ENCODE measurements at places on chromosomes 7 and 10. TPM values are rescaled to one million over a fixed set of nuclear protein-coding genes. Genes with fewer than 3 reads are reported as not detected.
A peak's percentile ranks its signal among the peaks of the same experiment; 100 is the strongest.

NPC1L1 gene
- not detected for total RNA-seq

CASD1 gene
- 6.0 TPM for total RNA-seq

MYH16 gene
- 1.3 TPM for total RNA-seq

GIMAP8 gene
- 0.07 TPM for total RNA-seq

CPA2 gene
- 0.17 TPM for total RNA-seq

ACTL6B gene
- not detected for total RNA-seq

NME8 gene
- not detected for total RNA-seq

GPR146 gene
- total RNA-seq, result not detected

CHST15 gene
- total RNA-seq, result 31.9 TPM

CNOT4 gene
- 14.7 TPM for total RNA-seq

AGBL3 gene
- total RNA-seq, result 1.3 TPM

GRCh38 chr10:62437696-62438095, 63.5 kb downstream of the ZNF365 start:
- DNase-seq, result peak; percentile 51

DNA sequence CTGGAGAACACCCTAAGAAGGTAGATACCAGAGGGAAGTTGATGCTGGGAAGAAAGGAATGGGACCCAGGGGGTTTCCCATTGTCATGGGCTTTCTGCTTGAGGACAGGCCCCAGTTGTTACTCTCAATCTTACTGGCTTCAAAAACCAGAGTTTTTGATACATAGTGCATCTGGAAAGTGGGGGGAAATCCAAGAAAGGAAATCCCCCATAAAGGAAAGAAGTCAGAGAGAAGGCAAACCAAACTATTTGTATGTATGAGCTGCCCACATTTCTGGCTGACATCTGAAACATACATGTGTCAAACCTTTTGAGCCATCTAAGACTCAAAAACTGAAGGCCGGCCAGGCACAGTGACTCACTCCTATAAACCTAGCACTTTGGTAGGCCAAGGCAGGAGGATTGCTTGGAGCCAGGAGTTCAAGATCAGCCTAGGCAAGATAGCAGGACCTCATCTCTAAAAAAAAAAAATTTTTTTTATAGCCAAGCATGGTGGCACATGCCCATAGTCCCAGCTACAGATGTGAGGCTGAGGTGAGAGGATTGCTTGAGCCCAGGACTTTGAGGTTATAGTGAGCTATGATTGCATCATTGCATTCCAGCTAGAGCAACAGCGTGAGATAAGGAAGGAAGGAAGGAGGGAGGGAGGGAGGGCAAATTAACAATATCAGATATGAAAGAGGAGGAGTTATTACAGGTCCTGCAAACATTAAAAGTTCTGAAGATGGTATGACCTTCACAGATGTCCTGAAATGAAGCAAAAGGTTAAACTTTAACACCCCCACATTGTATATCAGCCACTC, 6.7 kb upstream of the COA1 start:
- peak; percentile 50 for DNase-seq

DNA sequence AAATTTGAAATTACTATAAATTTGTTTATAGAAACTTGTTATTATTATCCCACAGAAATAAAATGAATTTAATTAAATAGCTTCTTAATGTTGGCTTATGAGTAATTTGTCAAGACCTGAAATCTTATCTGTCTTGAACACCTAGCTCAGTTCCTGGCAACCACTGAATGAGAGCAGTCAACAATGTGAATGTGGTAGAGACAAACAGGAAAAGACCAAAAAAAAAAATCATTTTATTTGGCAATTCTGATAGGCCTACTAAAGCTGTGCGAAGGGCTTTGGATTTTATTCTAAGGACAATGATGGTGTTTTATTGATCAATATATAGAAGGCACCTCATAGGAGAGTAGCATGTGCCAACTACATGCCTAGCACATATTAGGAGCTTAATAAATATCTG, 127.8 kb upstream of the RSU1 start:
- no peak for DNase-seq

DNA sequence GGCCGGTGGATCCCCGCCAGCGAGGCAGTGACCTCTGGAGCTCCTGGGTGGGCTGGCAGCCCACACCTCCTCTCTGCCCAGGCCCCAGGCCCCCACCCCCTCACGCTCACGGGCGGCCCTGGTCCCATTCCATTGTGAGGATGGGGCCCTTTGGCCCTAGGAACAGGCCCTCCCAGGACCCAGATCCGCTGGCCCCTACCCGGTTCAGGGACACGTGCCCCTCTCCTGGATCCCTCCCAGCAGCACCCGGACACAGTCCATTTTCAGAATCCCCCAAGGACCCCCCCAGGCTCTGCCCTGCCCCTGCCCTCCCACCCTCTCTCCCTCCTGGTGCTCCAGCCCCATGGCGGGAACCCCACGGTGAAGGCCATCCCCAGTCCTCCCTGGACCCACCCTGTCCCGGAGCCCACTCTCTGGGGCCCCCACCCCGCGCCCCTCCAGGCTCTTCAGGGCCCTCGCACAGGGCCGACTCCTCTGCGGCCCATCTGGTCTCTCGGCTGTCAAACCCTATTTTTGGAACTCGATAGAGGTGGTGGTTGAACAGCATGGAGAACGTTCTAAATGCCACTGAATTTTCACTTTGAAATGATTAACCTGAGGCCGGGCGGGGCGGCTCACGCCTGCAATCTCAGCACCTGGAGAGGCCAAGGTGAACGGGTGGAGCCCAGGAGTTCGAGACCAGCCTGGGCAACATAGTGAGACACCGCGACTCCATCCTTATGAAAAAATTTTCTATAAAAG, 8.1 kb downstream of the ADAP1 start:
- no peak for DNase-seq

DNA sequence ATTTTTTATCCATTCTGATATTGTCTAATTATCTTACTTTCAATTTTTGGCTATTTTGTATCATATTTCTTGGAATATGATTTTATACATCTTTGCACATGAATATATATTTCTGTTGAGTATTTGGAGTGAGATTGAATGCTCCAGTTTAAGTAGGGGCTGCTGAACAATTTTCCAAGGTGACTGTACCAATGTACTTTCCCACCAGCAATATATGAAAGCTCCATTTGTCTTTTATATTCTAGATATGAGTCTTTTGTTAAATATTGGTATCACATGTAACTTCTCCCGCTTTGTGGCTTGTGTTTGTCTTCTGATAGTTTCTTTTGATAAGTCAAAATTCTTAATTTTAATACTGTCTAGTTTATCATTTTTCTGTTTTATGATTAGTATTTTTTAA, 144.6 kb upstream of the MDFIC start:
- DNase-seq, result no peak

DNA sequence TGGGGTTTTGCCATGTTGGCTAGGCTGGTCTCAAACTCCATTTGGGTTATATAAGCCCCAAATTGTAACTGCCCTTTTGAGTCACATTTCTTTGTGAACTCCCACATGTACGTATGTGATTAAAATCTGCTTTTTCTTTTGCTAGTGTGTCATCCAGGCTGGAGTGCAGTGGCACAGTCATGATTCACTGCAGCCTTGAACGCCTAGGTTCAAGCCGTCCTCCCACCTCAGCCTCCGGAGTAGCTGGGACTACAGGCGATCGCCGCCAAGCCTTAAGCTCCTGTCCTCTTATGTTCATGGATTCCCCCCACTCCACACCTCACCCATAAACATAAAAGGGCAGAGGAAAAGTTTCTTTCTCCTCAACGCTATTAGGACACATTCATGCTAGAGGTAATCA, 4.4 kb upstream of the SMC3 start:
- no peak for DNase-seq

- DNase-seq, result no peak
Measured at GRCh38 chr7:38070718-38071117, 107.3 kb upstream of the STARD3NL start.

- no peak for DNase-seq
Measured at GRCh38 chr10:11300026-11300425, 282.4 kb downstream of the CELF2 start.

GRCh38 chr10:19659920-19660655, 156.1 kb upstream of the PLXDC2 start:
- peak; percentile 48 for DNase-seq

DNA sequence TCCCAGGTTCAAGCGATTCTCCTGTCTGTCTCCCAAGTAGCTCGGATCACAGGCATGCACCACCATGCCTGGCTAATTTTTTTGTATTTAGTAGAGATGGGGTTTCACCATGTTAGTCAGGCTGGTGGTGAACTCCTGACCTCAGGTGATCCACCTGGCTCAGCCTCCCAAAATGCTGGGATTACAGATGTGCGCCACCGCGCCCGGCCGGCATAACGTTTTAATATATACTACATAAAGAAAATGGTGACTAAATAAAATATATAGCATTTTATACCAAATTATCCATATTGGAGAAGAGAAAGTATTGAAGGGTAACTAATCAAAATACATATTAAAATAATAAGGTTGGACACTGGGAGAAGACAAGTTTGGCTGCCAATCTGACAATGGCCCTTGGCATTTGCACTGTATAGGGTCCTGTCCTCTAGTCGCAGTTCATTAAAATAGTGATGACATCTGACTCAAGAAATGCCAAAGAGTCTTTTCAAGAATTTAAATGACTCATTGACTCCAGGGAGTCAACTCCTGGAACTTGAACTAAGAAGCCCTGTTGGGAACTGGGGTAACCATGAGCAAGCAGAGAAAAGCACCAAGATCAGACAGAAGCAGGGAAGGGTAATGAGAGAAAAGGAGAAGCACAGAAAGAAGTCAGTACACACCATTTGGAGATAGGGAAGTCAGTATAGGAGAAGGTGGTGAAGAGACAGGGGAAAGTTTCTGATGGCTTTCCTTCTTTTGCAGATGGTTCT, 91.1 kb downstream of the CH25H start:
- peak; percentile 78 for DNase-seq

DNA sequence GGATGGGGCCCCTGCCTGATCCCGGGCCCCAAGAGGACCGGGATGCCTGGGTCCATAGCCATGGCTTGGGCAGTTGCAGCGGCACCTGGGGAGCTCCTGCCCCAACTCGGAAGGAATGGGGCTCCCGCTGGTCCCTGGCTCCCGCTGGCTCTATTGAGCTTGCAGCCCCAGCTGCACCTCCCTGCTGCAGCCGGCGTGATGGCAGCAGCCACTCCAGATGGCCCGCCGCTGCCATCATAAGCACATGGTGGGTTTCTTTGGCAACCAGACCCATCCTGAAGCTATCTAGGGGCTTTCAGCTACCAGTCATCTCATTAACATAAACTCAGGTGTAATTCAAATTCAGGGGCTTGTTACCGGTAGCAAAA, 11.1 kb upstream of the DNMBP start:
- no peak for DNase-seq

DNA sequence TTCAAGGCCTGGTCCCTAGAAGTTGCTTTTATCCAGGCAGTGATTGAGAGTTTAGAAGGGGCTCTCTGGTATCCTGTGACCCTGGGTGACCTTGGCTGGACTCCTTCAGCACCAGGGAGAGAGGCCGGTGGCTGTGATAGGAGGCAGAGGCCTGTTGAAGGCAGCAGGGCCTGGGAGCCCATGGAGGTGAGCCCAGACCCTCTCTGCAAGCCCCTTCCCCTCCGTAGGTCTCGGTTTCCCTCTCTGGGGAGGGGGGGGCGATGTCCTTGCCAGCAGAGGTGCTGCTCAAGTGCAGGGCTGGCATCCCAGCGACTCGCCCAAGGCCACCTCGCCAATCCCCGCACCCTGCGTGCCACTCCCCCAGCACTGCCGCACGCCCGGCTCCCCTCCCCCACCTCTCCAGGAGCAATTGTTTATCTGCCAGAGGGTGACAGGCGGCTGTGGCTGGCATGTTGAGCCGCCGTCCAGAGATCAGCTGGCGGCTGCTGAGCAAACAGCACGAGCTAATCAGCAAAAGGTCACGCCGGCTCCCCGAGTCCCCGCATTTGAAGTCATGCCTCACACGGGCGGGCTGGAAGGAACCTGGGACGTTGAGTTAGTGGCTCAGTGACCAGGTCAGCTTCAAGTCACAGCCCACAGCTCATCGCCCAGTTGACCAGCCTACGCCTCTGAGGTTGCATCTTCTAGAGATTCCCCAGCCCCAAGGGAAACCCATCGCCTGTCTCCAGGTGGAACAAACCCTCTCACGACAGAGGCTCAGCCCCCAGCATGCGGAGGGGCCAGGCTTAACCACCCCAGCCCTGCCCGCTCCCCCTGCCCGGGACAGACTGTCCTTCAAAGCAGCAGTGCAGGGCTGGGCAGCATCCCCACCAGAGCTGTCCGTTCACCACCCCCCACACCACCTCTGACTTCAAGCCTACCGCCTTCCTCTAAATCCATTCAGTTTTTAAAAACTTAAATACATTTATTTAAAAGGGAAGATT, 43.7 kb downstream of the ELFN1 start:
- DNase-seq, result no peak

DNA sequence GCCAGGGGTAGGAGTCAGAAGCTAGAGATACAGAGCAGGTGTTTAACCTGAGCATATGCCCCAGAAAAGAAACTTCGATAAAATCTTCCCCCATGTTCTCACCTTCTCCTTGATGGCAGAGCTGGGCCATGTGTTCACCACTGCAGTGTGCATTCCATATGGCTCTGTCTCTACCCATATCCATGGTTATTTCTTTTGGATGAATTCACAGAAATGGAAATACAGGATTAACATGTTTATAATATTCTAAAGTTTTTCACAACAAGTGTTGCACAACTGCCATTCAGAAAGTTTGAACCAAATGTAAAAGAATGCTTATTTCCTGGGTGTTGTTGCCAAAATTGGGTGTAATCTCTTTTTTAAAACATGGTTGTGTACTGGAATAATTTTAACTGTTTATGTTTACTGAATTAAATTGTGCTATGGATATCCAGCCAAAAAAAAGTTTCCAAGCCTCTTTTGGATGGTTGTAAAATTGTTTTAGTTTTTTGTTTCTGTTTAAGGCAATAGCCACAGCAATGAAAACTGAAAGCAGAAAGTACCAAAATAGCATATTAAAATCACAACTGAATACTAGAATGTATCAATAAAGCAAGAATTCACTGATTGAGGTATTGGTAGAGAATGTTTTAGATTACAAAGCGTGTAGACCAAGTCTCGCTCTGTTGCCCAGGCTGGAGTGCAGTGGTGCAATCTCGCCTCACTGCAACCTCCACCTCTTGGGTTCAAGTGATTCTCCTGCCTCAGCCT, 19.9 kb upstream of the CCNY start:
- no peak for DNase-seq

- DNase-seq, result no peak
Measured at GRCh38 chr10:133373174-133374090, at the start of gene ECHS1. Gene ECHS1 (minus strand): TSS chr10:133373354. CDS start chr10:133373333, 21 bp downstream.

DNA sequence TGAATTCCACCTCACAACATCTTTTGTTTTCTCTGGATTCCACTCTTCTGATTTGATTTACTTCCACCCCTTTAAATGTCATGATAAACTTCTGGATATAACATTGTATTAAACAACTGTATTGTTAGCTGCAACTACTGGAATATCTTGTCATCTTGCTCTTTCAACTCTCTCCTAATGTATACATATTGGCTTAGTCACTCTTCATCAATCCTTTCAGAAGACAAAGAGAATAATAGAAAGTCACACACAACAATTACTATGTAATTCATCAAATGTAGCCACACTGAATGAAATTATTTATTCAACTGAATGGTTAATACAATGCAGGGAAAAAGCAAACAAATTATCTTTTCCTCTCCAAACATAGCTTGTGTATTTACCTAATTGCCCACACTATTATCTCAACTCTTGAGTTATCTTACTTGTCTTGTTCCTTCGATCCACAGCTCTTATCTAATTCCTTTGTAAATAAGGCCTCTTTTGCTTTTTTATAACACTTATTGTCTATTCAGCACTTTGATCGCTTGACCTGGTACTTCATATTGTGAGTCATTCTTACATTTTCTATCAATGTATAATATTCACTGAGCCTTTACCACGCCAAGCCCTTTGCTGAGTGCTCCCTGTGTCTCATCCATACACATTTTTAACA, 16.7 kb downstream of the SEMA3A start:
- DNase-seq, result no peak

GRCh38 chr10:11898372-11899066, 75.4 kb downstream of the PROSER2 start:
- DNase-seq, result peak; percentile 77
